Left kidney (tissue), 8 donors: ENCODE measurements at places on chromosomes 12 and 14. TPM values are rescaled to one million over a fixed set of nuclear protein-coding genes. Genes with fewer than 3 reads are reported as not detected.

- DNase-seq, result no peak
These were observed 250.8 kb downstream of the SLC6A15 start for GRCh38 chr12:84661786-84662185.

GRCh38 chr12:10771132-10771733 lies 31.2 kb downstream of the TAS2R7 start:
- peak; percentile 10 for DNase-seq

- DNase-seq, result no peak
These were observed 546.2 kb upstream of the ATP2B1 start for GRCh38 chr12:90254796-90255195.

GRCh38 chr12:26128168-26128567 lies 3.3 kb upstream of the BHLHE41 start:
- no peak for DNase-seq

DNA sequence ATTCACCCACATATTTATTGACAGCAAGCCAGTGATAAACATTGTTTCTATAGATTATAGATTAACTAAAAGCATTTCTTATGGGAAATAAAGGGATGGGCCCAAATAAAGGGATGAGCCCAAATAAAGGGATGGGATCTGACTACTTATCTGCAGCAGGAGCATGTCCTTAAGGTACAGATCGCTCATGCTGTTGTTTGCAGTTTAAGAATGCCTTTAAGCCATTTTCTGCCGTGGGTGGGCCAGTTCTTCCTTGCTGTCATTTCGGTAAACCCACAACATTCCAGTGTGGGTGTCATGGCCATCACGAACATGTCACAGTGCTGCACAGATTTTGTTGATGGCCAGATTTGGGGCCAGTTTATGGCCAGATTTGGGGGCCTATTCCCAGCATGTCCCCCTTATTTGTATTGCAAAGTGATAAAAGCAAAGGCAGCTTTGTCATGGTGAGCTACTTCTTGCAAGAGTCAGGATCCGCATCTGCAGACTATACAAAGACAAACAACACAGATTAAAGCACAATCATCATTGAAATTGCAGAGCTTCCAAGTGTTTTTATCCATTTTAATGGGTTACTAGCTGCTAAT lies 700.7 kb downstream of the LRFN5 start:
- DNase-seq, result no peak

GYS2 gene
- 0.17 TPM for polyA plus RNA-seq
